ENCODE measurements at places on chromosomes 2 and 18.

- no peak for DNase-seq
These were observed 78.0 kb upstream of the RPL31 start for GRCh38 chr2:100924122-100924519.

DNA sequence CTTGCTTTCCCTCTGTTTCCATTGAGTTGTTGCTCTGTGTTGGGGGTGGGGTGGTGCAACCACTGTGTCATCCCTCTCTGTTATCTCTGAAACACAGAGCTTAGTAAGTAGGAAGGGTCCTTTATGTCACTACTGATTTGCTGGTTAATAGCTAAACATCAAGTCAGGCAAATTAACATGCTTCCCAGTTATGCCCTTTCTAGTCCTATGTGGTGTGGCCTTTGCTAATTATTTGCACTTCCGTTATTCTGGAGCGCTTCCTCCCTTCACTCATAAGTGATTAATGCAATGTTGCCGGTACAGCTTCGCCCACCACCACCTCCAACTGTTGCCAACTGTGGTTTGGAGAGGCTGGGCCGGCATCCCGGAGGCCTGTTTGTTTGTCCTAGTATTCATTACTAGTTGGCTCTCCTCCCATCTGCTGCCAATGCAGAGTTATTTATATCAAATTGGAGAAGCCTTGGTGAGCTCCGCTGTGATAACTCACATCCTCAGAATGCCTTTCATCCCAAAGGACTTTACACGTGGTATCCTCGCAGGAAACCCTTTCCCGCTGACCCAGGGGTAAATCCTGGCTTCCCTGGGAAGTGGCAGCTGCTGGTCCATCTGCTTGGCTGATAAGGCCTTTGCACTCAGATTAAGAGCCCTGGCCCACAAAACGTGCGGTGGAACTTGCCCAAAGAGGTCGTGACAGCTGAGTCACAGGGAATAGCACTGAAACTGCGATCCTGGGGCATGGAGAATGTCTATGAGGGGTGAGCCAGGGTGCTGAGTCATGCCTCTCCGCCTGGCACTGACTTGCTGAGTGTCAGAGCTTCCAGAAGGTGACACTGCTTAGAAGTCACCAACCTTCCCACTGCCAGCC is 72.0 kb upstream of the ZCCHC2 start:
- no peak for DNase-seq

DNA sequence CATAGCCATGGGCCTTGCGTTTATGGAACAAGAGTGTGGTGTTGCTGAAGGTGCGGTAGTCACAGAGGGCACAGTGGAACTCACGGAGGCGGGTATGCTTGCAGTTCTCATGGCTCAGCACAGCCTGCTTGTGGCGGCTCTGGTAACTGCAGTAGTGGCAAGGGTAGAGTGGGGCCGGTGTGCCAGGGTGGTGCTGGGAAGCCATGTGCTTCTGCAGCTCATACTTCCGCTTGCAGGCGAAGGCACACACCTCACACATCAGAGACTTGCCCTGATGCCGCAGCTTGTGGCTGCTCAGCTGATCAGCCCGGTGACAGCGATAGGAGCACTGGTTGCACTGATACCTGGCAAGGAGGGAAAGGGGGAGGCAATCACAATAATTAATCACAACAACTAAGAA is 14.7 kb downstream of the ZNF142 start:
- no peak for DNase-seq

- no peak for DNase-seq
These were observed 265.4 kb upstream of the TFPI start for GRCh38 chr2:187819624-187820023.

GRCh38 chr2:180694445-180695421 is 285.7 kb upstream of the UBE2E3 start:
- DNase-seq, result no peak

GRCh38 chr2:236281423-236281822 is 17.2 kb upstream of the ASB18 start:
- no peak for DNase-seq

DNA sequence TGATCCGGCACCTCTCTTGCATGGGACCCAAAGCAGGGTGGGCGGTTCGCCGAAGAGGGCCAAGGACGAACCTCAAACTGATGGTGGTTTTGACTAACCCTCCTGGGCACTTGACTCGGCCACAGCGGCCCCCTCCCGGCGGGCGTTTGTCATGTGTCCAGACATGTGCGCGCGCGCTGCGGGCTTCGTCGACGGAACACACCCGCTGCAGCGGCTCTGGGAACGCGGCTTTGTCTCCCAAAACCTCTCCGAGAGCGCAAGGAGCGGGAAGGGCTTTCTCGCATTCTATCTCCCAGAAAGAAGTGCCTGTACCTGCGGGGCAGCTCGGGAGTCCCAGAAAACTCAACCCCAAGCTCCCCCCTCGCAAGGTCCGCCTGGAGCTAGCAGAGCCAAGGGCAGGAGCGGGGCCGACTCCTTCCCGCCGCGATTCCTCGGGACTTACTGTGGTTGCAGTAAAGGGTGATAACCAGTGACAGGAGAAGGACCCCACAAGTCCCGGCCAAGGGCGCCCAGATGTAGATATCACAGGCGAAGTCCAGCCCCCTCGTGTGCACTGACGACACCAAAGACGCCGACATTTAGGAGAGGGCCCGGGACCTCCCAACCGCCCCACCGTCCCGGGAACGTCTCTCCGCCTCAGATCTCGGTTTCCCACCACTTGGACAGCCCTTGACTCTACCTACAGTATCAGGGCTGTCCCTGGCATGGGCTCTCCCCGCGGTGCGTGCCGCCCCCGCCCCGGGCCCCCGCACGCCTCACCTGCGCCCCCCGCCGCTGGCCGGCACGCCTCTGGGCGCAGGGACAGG is 1.6 kb downstream of the CD8A start:
- DNase-seq, result no peak

DNA sequence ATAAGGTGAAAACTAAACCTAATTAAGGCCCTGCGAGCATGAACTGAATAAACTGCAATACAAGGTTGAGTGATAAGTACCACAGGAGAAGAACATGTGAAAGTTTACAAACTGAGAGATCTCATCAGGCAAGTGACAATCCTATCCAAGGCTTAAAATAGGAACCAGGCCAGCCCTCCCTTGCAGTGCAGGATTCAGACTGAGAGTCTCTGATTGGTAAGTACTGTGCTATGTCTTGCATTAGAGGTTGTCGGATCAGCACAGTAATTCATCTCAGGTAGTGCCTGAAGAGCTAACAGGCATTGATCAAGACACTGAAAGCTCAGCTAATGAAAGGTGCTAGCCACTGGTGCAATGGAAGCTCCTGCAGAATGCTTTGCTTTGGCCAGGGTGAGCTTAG is 801.7 kb upstream of the ID2 start:
- no peak for DNase-seq

DNA sequence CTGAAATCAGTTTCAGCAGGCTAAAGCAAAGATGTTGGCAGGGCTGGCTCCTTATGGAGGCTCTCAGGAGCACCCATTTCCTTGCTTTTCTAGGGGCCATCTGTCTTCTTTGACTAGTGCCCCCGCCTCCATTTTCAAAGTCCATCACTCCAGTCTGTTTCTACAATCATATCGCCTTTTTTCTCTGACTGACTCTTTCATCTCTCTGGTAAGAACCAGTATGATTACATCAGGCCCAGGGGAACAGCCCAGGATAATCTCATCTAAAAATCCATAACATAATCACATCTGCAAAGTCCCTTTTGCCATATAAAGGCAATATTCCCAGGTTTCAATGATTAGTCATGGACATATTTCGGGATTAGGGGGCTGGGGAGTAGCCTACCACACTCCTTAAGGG is 57.0 kb downstream of the CUL3 start:
- DNase-seq, result no peak

DNA sequence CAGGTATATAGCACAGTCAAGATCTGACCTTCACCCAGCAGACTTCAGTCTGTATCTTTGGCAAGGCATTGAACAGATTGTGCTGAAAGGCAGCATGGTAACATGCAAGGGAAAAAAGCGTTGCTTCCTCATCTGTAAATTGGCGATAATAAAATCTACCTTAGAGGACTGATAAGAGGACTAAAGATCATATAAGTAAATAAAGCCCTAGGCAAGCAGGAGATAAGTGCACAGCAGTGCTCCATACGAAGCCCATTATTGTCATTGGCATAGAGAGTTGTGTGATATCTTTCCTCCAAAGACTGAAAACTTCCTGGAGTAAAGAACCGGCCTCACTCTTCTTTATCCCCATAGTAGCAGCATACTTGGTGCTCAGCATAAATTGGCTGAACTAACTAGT is 162.6 kb downstream of the ANKRD44 start:
- no peak for DNase-seq

DNA sequence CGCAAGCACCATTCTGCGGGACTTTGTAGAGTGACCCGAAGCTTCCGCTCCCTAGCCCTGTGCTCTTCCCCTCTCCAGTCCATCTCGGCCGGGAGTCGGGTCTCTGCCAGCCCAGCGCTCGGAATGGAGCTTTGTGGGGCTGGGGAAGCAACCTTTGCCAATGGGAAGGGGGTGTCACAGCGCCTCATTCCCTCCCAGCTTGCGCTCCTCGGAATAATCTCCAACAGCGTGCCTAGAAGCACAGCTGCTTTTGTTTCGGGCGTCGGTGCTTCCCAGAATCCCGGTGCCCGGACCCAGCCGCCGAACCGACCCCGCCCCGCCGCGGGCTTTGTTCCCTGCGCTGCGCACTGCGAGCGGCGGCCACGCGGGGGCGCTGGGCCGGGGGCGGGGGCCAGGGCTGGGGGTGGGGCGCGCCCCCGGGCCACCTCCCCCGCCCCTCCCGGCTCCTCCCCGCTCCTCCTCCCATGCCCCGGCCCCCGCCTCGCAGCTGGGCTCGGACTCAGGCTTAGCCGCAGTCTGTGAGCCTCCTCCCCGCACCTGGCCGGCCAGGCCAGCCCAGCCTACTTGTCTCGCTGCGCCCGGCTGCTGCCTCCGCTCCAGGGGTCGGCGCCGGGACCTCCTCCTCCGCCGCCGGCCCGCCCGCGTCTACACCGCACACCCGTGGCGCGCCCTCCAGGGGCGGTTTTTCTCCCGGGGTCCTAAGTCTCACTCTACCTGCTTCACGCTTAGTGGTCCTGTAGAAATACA is 77.7 kb upstream of the SMAD2 start:
- no peak for DNase-seq

GRCh38 chr18:72940509-72940908 is 72.7 kb upstream of the NETO1 start:
- DNase-seq, result no peak

GRCh38 chr2:162840598-162841246 is 2.2 kb upstream of the KCNH7 start:
- DNase-seq, result peak; percentile 35

DNA sequence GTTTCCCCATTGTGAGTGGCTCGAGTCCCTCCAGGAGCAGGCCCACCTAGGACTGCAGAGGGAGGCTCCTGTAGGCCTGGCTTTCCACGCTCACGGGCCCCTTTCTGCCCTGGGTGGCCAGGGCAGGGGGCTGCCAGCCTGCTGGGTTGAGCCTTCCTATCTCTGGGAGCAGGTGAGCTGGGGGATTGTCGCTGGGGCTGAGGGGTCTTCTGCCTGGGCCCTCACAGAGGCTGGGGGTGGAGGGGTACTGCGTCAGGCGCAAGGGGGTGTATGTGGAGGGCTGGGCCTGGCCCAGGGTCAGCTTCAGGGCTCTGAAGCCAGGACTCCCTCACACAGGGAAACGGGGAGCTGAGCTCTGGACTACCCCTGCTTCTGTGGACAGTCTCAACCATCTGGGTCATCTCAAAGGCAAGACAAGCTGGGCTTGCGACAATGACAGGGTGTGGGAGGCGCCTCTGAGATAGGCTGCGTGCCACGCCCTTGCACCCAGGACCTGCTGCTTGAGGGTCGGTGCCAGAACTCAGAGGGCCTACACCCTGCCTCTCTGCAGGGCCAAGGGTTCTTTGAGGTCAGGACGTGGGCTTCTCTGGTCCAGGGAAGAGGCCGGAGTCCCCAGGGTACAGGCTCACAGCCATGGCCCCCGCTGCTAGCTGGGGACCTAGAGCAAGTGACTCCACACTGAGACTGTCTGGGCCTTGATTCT is 206.1 kb downstream of the TWIST2 start:
- DNase-seq, result no peak

GRCh38 chr2:62409442-62409841 is 96.6 kb downstream of the TMEM17 start:
- DNase-seq, result no peak

DNA sequence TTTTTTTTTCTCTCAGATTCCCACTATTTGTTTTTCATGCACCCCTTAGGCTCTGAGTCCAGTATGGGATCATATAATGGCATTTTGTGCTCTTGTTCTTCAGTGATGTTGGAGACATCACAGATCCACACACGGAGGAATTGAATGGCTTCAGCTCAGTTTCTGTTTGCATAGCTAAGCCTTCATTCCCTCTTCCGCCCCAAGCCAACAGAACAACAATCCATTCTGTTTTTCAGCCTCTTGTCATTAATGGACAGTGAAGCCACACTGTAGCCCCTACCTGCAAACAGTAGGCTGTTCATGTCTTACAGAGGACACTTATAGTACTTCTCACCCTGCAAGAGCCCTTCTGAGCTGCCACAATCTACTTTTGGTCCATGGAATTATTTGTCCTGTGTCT is 64.0 kb upstream of the ZSWIM2 start:
- DNase-seq, result no peak

DNA sequence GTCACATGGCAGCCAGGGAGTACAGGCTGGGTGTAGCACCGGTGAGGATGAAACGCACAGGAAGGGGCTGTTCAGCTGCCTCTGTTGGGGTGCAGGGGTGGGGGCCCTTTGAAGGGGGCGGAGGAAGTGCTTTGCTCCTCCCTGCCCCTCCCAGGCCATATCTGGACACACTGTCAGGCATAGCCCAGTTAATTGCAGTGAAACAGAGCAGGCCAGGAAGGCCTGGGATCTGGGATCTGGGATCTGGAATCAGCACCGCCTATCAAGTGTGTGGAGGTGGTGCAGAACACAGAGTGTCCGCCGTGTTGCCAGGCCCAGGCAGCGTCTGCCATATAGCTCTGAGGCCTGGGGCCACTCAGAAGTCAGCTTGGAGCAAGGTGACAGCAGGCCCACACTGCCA is 119.3 kb upstream of the MSH2 start:
- no peak for DNase-seq

All from keratinocyte (primary cell).